ENCODE measurements at places on chromosomes 4 and X.

GRCh38 chr4:102849579-102850104 is 19.1 kb upstream of the CISD2 start:
- no peak for DNase-seq

GRCh38 chr4:38119668-38120385 is 159.6 kb downstream of the PTTG2 start:
- no peak for DNase-seq

DNA sequence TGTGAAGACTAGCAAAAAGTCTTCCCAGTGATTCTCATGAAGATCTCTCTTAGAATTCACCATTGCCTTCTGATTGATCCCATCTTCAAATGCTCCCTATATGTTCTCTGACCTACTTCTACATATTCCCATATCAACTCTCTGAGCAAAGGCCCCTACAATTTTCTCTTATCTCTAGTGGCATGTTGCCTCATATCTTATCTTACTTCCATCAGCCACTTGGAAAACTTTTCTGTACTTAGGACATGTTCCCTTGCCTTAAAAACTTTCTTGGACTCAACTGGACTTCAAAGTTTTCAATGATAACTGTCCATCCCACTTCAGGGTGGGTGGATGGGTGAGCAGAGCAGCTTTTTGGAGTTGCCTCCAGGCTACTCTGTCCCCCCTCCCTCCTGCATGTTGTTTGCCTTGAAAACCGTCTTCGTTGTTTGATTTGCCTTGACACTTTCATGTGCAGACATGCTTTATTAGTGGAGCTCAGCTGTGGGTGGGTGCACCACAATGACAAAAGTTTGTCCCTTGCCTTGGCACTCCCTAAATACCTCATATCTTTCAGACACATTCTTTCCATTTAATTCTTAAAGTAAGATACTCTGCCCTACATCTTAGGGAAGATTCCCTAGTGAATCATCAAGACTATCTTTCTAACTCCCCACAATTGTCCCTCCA is 18.3 kb upstream of the USP27X start:
- no peak for DNase-seq

GRCh38 chrX:40891798-40892197 is 156.5 kb upstream of the MED14 start:
- DNase-seq, result no peak

- no peak for DNase-seq
Measured at GRCh38 chrX:16304751-16305150, 137.5 kb downstream of the MAGEB17 start.

DNA sequence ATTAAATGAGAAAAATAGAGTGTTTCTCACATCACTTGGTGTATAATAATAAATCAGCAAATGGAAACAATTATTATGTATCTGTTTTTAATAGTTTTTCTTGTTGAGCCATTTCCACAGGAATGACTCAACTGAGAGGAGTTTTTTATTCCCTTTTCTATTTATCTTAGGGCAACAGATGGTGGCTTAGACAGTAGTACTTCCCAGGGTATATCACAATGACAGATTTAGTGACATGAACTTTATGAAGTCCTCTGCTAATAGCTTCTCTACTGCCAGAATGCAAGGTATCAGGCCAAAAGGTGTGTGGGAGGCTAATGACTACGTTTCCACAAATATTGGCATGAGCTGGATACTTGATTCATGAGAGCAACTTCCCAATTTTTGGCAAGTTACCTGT is 126.7 kb downstream of the HTR2C start:
- DNase-seq, result no peak

- no peak for DNase-seq
Measured at GRCh38 chr4:167715176-167715575, 377.2 kb upstream of the ANXA10 start.

DNA sequence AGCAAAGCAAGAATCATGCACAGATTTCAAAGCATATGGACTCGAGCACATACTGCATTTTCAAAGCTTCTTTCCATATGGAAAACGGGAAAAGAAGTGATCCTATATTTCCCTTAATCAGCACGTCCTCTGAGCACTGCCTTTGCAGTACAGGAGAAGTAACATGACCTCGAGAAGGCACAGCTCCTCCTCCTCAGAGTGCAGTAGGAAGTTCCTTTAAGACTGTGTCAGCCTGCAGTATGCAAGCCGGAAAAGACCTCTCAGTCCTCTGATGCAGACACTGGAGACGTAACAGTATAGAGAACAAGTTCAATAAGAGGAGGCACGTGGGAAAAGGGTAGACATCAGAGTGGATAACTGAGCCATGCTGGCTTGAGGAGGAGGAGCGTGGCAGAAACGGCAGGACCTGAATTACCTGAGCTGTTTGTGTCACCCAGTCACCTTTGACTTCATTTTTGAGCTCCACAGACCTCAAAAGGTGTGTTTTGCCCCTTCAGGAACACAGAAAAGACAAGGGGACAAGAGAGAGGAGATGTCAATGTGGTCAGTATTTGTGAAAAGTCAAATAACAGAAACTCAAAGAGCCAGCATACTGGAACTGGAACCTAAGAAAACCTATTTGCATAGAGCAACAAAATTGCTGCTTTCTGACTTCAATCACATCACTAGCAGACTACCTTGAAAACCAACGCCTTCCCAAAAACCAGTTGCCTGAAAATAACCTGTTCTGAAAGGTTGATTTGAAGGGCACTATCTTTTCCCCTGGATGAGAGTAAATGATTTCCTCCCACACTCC is 20.8 kb downstream of the IRF2 start:
- no peak for DNase-seq

GRCh38 chr4:74174421-74174820 is 16.5 kb downstream of the MTHFD2L start:
- no peak for DNase-seq

DNA sequence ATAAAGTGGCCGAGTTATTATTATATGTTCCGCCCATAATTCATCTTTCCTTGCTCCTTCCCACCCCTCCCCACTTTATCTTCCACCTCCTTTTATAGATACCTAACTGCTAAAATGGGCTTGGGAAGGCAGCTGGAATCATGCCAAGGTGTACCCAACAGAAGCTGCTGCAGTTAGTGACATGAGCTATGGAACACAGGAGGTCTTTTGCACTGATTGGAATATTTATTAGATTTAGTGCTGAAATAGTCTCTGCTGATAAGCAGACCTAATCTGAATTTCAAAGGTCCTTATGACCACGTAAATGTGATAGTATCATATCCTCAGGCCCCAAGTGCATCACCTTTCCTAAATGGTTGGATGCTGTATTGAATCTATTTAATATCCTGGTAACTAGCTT is 64.9 kb downstream of the HMGB2 start:
- no peak for DNase-seq

- DNase-seq, result no peak
Measured at GRCh38 chr4:73617256-73617655, 3.0 kb downstream of the RASSF6 start.

- DNase-seq, result no peak
Measured at GRCh38 chr4:167239627-167240026, 5.3 kb upstream of the SPOCK3 start.

- no peak for DNase-seq
Measured at GRCh38 chr4:78704981-78705683, 71.0 kb upstream of the BMP2K start.

- no peak for DNase-seq
Measured at GRCh38 chrX:9948406-9948805, 18.8 kb upstream of the CLDN34 start.

DNA sequence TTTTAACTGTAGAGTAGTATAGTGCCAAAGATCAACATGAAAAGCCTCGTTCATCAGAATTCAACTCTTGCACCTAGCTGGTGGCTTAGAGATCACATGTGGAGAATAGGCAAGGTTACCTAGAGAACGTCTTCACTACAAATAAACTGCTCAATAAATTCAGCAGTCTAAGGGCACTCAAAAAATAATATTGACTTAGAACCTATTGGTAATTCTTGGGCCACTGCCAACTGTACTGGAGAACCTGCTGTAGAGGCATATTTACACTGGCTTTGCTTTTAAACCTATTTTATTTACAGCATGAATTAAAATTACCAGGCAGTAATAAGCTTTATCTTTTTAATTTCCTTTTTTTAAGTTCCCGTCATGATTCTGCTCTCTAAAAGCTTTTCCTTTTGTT is 343.7 kb downstream of the PDHA2 start:
- no peak for DNase-seq

DNA sequence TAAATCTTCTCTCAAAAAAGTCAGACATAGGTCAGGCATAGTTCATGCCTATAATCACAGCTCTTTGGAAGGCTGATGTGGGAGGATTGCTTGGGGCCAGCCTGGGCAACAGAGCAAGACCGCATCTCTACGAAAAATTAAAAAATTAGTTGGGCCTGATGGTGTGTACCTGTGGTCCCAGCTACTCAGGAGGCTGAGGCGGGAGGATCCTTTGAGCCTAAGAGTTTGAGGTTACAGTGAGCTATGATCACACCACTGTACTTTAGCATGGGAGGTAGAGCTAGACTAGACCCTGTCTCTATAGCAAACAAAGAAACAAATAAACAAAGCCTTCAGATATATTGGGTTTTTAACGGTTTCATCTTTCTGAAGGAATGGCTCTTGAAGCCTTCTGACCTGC is 62.2 kb downstream of the DIPK2B start:
- DNase-seq, result no peak

- no peak for DNase-seq
Measured at GRCh38 chr4:53702334-53703266, 111.3 kb upstream of the LNX1 start.

GRCh38 chr4:100694467-100694866 is 176.6 kb upstream of the EMCN start:
- DNase-seq, result no peak

DNA sequence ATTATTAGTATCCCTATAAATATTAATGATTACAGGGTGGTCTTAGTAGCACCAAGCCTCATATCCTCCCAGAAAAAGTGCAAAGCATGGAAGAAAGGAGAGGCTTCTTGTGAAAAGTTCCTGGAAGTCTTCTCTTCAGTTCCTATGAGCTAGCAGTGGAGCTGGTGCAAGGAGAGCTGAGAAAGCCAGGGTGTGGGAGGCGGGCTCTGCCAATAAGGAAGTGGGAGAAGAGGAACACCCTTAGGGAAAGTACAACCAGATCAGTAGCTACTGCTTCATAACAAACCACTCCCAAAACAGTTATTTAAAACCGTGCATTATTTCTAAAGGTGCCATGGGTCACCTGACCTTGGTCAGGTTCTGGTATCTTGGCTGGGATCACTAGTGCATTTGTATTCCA is 72.4 kb downstream of the MAP9 start:
- DNase-seq, result no peak

GRCh38 chr4:138112389-138112788 is 129.8 kb downstream of the SLC7A11 start:
- DNase-seq, result no peak

GRCh38 chrX:44937606-44938005 is 64.6 kb downstream of the KDM6A start:
- DNase-seq, result no peak

- no peak for DNase-seq
Measured at GRCh38 chr4:98516441-98517217, 141.8 kb downstream of the TSPAN5 start.

DNA sequence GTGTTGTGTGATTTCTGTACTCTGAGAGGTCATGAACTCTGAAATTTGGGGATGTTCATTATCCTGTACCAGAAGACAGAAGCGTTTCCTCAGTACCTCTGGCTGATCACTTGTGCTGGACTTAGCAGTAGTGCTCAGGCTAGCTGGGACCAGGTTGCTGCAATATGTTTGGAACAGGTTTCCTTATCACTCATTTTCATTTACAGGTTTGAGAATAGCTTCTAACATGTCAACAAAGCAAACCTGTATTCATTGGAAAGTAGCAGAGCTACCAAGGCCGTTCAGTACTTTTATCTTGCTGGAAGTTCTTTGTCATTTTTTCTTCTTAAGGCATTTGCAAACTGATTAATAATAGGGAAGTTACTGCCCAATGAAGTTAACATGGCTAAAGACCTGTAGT is 242.9 kb upstream of the ANKRD50 start:
- DNase-seq, result no peak

DNA sequence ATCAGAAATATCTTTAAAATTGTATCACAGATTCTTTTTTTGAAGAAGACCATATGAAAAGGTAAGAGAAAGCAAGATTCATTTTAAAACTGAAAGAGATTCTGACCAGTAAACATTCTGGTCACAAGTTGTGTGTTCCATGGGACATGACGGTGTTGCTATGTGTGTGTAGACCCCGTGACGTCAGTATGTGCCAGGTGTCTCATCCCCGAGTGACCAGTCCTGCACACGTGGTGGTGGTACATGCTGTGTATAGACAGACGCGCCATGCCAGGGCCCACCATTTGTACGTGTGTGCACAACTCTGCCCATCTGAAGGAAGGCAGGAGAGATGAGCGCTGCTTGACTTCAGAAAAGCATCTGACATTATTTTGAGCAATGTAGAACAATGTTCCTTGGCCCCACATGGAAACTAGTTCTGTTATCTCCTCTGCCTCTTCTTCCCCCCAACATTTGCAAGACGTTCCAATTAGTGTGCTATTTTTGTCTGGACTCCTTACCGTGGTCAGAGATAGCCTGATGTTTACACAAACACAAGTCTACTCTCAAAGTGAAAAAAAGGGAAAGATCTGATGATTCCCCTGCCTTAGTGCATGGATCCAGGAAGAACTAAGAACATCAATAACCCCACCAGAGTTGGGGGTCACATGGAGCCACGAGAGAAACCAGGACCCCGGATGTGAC is 51.2 kb downstream of the IRF2 start:
- DNase-seq, result no peak

GRCh38 chr4:99848591-99849001 is 32.0 kb downstream of the DAPP1 start:
- no peak for DNase-seq

DNA sequence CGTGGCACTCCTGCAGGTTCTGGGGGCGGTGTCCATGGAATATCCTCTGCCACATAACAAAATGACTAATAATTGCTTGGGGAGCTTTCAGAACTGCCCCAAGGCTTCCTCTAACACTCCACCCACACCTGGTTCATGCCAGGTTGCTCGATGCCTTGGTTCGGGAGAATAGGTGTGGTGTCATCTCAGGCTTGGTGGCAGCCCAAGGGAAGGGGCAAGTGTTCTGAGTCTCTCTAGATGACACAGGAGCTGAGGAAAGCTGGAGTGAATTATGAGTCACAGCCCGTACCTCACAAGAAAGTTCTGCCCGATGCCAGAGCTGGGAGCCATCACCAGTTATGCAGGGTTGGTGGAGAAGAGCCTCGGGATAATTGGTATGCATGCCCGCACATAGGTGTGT is 14.7 kb downstream of the FTSJ1 start:
- DNase-seq, result no peak

DNA sequence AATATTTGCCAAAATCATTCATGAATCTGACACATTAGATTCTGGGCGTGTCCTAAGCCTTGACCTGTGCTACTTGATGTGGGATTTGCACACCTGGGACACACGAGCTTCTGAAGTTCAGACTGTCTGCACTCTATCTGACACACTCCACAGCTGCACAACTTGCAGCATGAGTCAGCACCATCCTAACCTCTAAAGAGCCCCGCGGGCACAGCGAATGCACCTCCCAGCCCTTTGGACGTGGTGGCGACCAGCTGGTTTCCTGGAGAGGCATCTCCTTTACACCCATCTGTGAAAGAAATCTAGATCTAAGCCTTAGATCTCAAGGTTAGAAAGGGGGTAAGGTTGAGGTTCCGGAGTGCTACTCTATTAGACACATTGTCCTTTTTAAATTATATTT is 69.2 kb downstream of the SORBS2 start:
- no peak for DNase-seq
